ENCODE measurements at places on chromosomes 7 and 10.

GRCh38 chr7:46622251-46622650, 701.2 kb upstream of the IGFBP3 start:
- no peak for DNase-seq

DNA sequence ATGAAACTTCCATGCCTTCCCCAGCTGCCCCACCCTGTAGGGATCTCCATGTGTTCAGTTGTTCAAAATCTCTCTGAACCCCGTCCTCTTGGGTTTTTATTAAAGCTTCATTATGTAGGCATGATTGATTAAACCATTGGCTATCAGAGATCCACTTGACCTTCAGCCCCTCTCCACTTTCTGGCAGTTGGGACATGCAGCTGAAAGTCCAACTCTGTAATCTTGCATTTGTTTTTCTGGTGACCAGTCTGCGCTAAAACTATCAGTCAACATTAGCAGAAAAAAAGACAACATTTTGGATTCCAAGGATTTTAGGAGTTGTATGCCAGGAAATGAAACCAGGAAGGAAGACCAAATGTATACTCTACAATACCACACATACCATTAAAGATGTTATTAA, 1115.1 kb downstream of the XPNPEP1 start:
- DNase-seq = no peak

DNA sequence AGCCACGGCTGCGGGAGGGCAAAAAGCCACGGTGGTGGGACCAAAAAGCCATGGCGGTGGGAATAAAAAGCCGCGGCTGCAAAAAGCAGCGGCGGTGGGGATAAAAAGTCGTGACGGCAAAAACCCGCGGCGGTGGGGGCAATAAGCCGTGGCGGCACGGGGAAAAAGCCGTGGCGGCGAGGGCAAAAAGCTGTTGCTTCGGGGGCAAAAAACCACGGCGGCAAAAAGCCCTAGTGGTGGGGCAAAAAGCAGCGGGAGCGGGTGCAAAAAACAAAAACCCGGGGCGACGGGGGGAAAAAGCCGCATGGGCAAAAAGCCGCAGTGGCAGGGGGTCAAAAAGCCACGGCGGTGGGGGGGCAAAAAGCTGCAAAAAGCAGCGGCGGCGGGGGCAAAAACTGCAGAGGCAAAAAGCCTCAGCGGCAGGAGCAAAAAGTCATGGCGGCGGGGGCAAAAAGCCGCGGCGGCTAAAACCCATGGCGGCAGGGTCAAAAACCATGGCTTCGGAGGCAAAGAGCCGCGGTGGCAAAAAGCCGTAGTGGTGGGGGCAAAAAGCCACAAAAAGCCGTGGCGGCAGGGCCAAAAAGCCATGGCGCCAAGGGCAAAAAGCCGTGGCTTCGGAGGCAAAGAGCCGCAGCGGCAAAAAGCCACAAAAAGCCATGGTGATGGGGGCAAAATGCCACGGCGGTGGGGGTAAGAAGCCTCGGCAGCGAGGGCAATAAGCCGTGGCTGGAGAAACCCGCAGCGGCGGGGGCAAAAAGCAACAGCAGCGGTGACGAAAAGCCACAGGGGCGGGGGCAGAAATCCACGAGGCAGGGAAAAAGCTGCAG, 525.8 kb downstream of the ZNF33B start:
- DNase-seq = no peak

GRCh38 chr7:54831046-54831643, 72.1 kb upstream of the SEC61G start:
- no peak for DNase-seq

GRCh38 chr10:43166880-43167497, 28.7 kb downstream of the CSGALNACT2 start:
- DNase-seq = no peak

DNA sequence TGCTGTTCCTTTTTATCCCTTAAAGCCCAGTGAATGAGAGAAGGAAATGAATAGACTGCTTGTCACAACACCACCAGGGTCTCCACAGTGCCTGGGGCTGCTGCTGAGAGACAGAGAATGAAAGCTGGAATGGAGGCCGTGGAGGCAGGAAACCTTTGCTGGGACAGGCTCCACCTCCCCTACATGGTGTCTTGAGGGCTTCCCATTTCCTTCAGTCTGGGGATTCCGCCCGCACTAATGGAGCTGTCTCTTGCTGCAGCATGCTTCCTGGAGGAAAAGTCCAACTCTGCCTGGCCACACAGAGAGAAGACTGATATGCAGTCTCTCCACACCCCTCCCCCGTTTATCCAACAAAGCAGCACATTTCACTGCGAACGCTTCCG, 54.5 kb downstream of the LRRC4 start:
- DNase-seq = no peak

- no peak for DNase-seq
Observed at GRCh38 chr10:121514141-121514865, 83.9 kb downstream of the FGFR2 start.

DNA sequence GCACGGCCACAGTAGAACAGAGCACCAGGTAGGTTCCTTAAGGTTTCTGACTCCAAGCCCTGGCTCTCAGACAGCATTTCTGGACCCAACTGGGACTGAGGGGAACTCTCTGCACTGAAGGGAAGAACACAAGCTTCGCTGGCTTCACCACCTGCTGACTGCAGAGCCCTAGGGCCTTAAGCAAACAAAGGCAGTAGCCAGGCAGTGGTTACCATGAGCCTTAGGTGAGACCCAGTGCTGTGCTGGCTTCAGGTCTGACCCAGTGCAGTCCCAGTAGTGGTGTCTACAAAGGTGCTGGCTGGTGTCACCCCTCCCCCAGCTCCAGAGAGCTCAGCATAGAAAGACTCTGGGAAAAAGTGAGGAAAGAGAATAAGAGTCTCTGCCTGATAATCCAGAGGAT, 59.5 kb downstream of the SIRT1 start:
- DNase-seq = no peak

DNA sequence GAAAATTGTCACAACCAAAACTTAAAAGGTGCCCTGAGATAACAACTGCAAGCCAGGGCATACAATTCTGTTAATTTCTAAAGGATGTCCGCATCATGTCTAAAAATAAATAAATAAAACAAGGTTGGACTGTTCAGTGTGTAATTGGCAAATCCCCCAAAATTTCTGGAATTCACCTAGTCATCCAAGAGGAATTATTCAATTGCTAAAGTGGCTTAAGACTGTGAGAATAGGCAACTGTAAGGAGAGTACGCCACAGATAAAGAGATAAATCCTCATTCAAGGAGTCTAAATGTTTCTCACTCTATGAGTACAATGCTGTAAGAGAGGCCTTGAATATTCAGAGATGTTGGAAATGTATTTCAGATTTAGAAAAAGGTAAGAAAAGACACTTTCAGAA, 37.2 kb downstream of the PIK3AP1 start:
- no peak for DNase-seq

DNA sequence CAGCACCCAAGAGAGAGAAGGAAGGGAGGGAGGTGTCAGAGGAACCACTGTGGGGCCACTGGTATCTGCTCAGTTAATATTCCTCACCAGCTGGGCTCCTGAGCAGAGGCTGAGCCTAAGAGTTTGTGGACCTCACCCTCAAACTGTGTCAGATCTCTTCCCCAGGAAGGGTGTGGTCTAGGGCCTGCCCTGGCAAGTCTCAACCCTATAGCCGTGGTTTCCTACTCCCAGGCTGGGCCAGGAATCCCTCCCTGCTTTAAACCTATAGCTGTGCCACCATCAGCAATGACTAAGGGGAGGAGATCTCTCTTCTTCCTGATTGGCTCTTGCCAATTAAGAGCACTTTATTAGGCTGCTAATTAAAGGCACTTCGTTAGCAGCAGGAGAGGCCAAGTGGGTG, 29.9 kb downstream of the POLL start:
- no peak for DNase-seq

- DNase-seq = no peak
Observed at GRCh38 chr7:98203261-98203963, 7.8 kb upstream of the BHLHA15 start.

DNA sequence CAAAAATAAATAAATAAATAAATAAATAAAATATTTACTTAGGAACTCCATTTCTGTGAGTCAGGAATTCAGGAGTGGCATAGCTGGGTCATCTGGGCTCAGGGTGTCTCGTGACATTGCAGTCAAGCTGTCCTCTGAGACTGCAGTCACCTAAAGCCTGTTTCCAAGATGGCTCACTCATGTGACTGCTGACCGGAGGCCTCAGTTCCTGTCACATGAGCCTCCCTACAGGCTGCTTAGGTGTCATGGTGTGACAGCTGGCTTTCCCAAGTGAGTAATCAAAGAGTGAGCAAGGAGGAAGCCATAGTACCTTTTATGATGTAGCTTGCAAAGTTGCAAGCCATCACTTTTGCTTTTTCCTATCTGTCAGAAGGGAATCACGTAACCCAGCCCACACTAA, 128.6 kb upstream of the KCTD7 start:
- no peak for DNase-seq

GRCh38 chr10:14074062-14074884, 256.5 kb downstream of the FRMD4A start:
- no peak for DNase-seq

DNA sequence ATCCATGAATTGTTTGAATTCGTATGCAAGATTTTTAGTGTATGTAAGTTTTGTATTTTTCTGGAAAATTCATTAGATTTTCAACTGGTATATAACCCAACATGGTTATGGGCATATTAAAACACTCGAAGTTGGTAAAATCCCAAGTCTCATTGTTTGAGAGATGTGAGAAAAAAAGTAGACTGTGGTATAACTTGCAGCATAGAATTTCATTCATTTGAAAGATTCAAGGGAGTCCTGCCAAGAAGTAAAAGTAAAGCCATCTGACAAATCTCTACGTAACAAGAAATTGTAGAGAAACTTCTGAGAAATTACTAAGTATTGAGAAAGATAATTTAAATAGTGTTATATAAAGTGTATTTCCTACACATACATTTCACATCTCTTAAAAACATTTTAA, 40.2 kb downstream of the SEMA3E start:
- DNase-seq = no peak

DNA sequence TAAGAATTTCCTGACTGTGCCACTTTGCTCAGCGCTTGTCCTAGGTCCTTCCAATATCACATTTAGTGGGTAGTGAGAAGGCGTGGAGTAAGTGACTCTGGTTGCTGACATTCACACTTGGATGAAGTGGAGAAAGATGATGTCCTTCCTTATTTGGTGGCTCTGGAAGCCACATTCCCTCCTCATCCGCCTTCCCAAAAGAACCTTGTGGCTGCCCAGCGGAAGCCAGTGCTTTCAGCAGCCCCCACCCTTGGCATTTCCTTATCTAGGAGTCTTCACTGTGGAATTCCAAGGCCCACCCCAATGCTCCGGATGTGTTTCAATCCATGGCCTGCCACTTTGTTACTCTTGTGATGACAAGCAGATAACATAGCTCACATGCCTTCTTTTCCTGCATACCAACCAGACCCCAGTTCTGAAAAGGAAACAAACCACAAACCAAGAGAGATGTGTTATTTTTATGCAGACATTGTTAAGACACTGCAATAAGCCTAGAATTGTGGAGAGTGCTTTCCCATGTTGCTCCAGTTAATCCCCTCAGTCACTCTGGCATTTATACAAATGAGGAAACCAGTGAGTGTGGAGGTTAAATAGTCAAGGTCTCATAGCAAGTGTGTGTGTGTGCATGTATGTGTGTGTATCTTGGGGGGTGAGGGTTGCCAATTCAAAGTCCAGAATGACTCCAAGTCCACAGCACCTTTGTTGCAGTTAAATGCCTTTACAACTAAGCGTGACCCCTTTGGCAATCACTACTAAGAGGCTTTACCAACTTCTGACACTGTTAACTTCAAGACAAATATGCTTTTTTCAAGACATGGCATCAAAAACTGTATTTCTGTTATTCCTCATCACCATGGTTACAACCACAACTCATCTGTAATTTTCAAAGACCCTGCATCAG, 10.3 kb upstream of the ANKRD1 start:
- DNase-seq = no peak

GRCh38 chr10:86775056-86775869, 18.8 kb downstream of the BMPR1A start:
- no peak for DNase-seq

GRCh38 chr7:19455623-19456022, 253.2 kb downstream of the POLR1F start:
- no peak for DNase-seq

Data from activated effector memory CD4-positive, alpha-beta T cell treated with Interleukin-2 at 50 U/mL for 16 hours (primary cell).